Bronchial smooth muscle cell (primary cell): ENCODE measurements at places on chromosomes 4 and X. TPM values are rescaled to one million over a fixed set of nuclear protein-coding genes. Genes with fewer than 3 reads are reported as not detected.

GALNT7 gene
- total RNA-seq: 9.8 and 15.1 TPM in 2 replicates

ARHGAP6 gene
- 3.0 and 5.5 TPM in 2 replicates for total RNA-seq

JADE3 gene
- total RNA-seq: 2.8 and 3.9 TPM in 2 replicates

HSFX2 gene
- total RNA-seq: 0.26 and 0.32 TPM in 2 replicates

ARHGAP4 gene
- total RNA-seq: 0.52 and 3.6 TPM in 2 replicates

DSPP gene
- total RNA-seq: not detected in 2 replicates

COQ2 gene
- 4.6 and 11.8 TPM in 2 replicates for total RNA-seq

CLGN gene
- total RNA-seq: 0.26 and 17.3 TPM in 2 replicates

NPY2R gene
- not detected in 2 replicates for total RNA-seq

GLOD5 gene
- not detected in 2 replicates for total RNA-seq
